H9 (cell line): ENCODE measurements at places on chromosomes 11 and 22.

DNA sequence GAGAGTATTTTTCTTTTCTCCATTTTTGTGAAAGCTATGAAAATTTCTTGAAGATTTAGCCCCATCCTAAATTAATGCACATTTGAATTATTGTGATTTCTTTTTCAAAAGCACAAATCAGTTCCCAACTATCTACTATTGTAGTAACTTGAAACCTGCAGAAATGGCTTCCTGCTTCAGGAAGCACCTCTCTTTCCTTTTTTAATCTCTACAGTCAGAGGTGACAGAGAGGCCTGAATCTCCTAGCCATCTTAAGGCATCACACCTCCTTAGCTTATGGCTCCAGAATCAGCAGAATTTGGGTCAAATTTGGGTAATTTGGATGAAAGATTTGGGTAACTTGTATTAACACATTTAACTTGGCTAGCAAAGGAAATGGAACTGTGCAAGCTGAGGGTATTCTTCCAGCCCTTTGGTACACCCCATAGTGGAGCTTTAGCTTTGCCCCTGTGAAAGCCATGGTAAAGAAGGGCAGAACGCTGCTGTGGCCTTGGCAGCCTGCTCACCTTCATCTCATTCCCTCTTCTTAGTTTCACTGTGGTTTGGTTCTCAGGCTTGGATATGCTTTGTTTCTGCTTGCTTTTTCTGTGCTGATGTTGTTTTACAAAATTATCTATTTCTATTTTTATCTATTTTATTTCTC lies 16.2 kb downstream of the TBCEL start:
- no peak for DNase-seq

- peak; percentile 2 for DNase-seq
These were observed 186.3 kb upstream of the B3GAT1 start for GRCh38 chr11:134598368-134598767.

DNA sequence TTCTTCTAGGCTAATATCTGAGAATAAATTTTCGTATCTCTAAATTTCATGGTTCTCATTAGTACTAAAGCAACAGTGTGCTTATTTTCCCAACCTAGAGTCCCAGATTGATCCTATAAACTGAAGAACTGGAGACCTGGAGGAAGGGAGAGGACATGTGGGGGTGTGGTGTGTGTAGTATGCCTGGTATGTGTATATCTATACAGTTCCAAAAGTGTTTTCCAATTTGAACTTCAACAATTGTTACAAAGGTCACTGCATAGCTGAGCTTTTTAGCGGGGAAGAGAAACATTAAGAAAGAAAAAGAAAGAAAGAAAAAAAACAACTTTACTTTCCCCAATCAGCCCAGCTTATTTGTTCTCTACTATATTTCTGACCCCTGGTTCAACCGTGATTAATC lies 152.1 kb downstream of the SOX6 start:
- no peak for DNase-seq

DNA sequence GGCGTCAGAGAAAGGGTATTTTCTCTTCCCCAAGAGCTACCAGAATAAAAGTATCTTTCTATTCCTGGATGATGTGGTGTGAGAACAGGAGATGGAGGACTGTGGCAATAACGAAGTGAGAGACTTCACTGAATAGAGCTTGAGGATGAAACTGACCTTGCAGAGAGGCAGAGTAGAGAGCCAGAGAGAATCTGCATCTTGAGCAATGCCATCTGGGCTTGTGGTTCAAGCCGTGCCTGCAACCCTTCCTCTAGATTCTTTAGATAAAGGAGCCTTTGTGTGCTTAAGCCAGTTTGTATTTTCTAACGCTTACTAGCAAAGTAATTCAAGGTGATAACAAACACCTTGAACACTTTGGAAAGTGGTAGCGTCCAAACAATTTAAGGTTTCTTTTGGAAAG lies 2.2 kb downstream of the ME3 start:
- no peak for DNase-seq

- DNase-seq = no peak
These were observed 65.6 kb upstream of the SPON1 start for GRCh38 chr11:13896981-13897353.

- no peak for DNase-seq
These were observed 13.4 kb upstream of the GCAT start for GRCh38 chr22:37794376-37794775.

- DNase-seq = no peak
These were observed 1477.8 kb downstream of the FAM181B start for GRCh38 chr11:81255895-81256294.

DNA sequence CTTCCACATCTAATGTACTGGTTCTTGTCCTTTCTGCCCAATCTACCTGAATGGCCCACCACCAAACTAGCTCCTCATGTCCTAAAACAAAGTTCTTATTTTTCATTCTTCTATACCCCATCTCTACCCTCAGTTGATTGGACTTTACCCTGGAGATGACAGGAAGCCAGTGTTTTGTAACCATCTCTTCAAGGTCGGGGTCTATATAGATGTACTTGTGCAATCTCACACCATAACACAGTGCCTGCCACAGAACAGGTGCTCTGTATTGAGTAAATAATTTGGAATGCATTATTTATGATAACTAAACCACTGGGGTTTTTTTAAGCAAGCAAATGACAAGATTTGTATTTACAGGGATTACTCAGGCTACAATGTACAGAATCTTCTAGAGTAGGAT lies 76.7 kb upstream of the FAM181B start:
- DNase-seq = no peak

DNA sequence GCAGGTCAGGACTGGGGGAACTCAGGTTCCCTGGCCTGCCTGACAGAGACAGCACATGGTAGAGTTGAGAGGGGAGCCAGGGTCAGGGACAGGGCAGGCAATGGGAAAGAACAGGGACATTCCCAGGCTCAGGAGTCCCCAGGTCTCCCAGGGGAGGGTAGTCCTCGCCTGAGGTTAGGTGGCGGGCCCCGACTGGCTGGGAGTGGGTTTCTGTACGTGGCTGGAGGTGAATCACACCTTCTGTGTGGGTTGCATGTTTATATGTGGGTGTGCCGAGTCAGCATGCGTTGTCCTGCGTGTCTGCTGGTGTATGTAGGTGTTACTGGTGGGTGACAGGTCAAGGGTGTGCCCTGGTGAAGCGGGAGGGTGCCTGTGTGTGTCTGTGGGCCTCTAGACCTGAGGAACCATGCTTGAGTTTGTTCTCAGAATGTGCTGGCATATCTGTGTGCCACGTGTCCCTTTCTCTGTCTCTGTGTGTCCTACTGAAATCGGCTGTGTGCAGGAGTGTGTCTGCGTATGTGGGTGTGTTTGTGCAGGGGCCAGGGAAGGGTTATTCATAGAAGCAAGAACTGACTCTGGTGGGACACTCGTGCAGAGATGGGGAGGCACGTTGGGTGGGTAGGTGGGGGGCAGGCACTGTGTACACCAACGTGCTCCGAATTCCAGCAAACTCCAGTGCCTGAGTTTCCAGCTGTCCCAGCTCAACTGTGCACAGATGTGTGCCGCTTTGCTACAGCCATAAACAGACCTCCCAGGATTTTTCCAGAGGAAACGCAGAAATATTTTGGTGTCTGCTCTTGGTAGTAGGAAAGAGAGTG lies 23.8 kb upstream of the OAF start:
- DNase-seq = peak; percentile 19

- DNase-seq = no peak
These were observed 39.4 kb downstream of the CYP2R1 start for GRCh38 chr11:14852571-14853177.

- DNase-seq = no peak
These were observed 874 bp upstream of the PLAAT4 start for GRCh38 chr11:63535734-63536133.

GRCh38 chr11:27464289-27464696 lies 8.3 kb downstream of the LGR4 start:
- DNase-seq = no peak

DNA sequence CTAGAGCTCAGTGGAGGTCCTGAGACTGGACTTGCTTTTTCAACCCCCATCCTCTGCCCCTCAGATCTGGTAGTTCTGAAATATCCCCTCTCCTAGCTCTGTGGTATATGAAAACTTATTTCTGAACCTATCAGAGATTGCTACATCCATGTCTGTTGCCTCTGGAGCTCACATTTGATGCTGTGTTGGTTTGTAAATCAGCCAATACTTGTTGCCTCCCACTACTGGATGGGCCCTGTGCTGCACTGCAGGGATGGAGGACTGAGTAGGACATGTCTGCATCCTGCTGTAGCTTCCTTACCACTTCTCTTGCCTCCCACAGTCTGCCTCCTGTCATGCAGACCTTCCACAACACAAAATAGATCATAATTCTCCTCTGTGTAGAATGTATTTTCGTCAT lies 5.2 kb downstream of the OLFML1 start:
- DNase-seq = no peak

- peak; percentile 15 for DNase-seq
These were observed 63.9 kb upstream of the B3GAT1 start for GRCh38 chr11:134475951-134476350.

- DNase-seq = peak; percentile 77
These were observed 54.2 kb downstream of the FEZ1 start for GRCh38 chr11:125441648-125442410.

GRCh38 chr11:116232364-116232828 lies 540.4 kb downstream of the BUD13 start:
- DNase-seq = no peak

DNA sequence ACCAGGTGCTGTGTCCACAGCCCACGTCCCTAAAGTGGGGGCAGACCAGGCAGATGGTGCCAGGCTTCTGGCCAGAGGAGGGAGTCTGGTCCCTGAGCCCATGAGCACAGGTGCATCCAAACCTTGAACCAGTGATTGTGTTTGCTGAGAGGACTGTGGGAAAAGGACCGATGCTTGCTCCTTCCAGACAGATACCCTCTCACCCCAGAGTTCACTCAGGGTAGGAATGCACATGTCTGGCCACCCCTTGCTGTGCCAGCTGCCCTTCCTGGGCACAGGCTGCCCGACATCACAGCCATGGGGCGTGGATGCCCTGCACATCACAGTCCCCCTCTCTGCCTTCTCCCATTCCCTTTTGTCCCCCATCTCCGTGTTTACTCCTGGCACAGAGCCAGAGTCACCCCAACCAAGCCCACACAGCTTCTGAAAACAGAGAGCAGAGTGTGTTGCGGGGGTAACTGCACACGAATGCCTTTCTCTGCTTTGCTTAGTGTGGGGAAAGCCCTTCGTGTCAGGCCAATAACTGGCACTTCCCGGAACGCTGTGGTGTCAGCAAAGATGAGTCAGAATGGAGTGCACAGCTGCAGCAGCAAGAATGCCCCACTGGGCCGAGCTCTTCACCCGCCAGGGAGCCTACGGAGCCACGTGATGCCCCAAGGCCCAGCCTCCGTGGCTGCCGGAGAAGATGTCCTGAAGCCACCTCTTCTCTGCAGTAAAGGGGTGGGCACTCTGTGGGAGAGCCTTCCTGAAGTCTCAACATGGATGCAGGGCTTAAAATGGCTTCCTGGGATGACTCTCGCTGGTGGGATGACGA lies 7.6 kb downstream of the CARS1 start:
- DNase-seq = no peak

- no peak for DNase-seq
These were observed 28.4 kb upstream of the SIK2 start for GRCh38 chr11:111573821-111574249.

DNA sequence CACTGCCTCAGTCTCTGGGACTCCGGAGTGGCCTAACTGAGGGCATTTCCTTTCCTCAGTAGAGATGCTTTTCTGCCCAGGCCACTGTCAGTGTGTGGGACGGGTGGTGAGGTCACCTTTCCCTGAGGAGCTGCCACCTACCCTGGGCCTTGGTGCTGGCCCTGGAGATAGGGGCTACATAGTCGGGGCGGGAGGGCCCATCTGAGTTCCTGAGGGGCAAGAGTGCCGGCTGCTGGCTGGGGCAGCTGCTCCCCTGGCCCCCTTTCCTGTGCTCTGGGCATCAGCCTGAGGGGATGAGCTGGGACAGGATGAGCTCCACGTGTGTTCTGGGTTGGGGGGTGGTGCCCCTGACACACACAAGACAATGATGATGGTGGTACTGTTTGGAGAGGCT lies 5.4 kb downstream of the KCNC1 start:
- DNase-seq = no peak

GRCh38 chr11:24046731-24047130 lies 450.1 kb upstream of the LUZP2 start:
- no peak for DNase-seq

- DNase-seq = no peak
These were observed 88.4 kb downstream of the CACNA1I start for GRCh38 chr22:39658806-39659463.

- no peak for DNase-seq
These were observed 40.1 kb upstream of the CXCR5 start for GRCh38 chr11:118843565-118843964.

GRCh38 chr11:127574478-127574877 lies 573.9 kb upstream of the KIRREL3 start:
- DNase-seq = no peak

DNA sequence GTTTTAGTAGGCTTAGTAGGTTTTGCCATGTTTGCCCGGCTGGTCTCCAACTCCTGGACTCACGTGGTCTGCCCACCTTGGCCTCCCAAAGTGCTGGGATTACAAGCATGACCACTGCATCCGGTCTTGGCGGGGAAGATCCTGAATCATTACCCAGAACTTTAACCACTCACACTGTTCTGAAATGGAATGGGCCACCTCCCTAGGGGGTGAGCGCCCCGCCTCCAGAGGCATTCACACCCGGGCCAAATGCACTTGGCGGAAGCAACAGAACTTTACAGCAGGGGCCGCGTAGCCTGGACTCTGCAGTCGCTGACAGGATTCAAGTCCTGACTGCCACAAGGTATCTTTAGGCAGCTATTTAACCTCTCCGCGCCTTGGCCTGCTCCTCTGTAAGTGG lies 5.4 kb downstream of the CCDC86 start:
- DNase-seq = no peak
